AG08395 (cell line): ENCODE measurements at places on chromosomes 4 and X.

DNA sequence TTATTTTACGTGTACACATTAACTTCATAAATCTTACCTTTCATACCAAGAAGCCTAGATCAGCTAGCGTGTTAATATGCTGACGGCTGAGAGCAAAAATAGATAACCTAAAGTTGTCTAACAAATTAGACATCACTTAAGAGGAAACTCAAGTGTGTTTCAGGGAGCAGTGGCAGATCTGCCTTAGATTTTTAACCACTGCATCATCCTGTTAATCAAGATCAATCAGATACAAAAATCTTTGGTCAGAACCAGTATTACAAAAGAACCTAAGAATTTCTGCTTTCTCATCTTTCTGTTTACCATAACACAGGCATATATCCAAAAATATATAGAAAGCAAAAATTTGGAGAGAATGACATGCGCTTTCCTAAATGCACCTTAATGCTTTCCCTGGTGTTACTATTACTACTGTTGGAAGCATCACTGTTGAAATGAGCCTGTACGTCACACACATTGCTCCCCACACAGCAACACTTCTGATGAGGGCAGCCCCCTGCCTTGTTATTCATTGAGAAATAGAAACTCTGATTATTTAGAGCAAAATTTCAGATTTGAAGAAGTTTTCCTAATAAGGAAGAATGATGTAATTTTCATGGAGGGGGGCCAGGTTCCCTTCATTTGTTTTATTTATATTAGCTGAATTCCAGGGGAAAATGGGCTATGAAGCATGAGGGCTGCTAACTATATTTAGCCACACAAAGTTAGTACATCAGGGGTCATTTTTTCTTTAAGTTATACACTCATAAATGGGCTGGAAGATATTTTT is 152.3 kb downstream of the CBR4 start:
- DNase-seq, result no peak

DNA sequence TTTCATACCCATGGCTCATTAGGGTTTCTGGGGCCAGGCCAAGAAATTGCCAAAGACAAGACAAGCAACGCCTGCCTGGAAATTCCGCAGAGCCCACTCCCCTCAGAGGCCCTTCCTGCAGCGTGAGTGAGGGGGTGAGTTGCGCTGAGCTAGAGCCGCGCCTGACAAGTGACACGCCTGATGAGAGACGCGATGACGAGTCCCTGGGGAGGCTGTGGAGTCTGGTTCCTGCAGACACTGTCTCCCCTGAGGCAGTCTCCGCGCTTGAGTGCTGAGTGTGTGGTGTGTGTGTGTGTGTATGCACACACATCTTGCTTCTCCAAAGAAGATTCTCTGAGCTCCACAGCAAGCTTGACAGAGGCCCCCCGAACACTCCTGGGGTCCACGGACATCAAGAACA is 269.8 kb downstream of the BCOR start:
- no peak for DNase-seq

GRCh38 chr4:128848461-128848860 is 39.0 kb downstream of the JADE1 start:
- no peak for DNase-seq

GRCh38 chr4:141153751-141154510 is 20.7 kb upstream of the RNF150 start:
- DNase-seq, result no peak

DNA sequence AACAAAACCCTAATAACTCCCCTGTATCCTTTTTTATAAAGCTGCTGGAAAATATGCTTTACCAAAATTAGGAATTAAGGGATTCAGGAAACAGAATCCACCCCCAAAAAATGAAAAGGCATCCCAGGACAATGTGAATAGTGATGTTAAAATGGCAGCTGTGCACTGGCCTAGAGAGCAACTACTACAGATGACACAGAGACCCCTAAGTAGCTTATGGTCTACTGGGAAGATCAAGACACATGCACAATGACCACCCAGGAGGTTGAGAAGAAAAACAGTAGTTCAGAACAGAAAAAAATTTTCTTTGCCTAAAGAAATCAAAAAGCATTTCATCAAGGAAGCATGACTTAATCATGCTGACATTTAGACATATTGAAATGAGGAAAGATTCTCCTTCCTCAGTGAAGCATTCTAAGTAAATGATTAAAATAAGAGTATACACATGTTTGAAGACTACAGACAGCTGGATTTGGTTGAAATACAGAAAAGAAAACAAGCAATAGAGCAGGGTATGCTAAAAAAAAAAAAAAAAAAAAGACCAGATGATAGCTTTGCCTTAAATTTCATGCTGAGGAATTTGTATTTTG is 117.3 kb downstream of the WDFY3 start:
- no peak for DNase-seq

GRCh38 chr4:184752496-184753275 is 18.8 kb upstream of the CENPU start:
- no peak for DNase-seq
